ENCODE measurements at places on chromosomes 5 and 9.

DNA sequence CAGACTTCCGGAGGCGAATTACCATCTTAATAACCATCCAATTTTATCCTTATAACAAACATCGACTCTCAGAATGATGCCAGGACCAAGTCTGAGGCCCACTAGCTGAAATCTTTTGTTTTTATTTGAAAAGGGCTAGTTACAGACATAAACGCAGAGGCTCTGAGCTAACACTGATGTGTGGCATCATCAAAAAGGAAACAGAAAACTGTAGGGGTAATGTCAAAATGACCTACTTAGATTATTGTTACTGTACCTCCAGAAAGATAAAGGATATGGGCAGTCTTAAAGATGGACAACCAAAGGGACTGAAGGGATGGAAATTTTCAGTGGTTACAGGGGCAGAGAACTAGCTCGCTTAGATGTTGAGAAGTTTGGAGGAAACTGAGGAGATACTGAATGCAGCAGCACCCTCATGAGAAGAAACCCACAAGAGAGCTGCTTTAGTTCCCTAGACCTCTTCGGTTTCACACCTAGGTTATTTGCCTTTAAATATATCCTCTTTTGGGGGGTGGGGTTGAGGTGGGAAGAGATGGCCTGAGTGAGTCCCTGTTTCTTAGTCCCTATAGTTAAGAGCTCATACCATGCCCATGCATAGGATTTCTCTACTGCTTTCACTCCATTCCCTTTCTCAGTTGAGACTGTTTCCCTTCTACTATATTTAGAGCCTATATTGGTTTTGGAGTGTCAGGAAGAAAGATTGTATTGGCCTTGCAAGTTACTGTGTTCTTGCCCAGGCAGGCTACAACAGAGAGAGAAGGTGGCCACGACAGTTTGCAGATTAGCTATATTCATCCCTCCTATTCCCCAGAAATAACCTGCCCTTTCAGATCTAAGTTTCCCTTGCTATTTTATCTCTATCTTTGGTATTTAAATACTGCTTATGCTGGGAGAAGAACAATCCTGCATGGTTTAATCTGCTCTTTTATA, 320.4 kb upstream of the EFNA5 start:
- DNase-seq: no peak

- peak; percentile 37 for DNase-seq
Observed at GRCh38 chr5:14143546-14143840, 351 bp downstream of the TRIO start.

DNA sequence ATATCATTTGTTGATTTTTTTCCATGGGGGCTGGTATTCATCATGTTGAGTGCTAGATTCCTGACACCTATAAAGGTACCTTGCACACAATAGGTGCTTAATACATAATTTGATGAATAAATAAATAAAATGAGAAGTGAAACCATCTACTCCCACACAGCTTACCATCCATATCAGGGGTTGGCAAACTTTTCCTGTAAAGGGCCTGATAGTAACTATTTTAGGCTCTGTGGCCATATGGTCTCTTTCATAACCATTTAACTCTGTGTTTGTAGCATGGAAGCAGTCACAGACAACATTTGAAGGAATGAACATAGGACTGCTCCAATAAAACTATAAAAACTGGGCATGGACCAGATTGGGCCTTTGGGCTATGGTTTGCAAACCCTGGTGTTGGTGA, 100.3 kb downstream of the GCNT1 start:
- no peak for DNase-seq

GRCh38 chr5:36436306-36436705, 134.6 kb upstream of the RANBP3L start:
- DNase-seq: no peak

GRCh38 chr9:7348692-7349091, 450.9 kb downstream of the DMAC1 start:
- no peak for DNase-seq

DNA sequence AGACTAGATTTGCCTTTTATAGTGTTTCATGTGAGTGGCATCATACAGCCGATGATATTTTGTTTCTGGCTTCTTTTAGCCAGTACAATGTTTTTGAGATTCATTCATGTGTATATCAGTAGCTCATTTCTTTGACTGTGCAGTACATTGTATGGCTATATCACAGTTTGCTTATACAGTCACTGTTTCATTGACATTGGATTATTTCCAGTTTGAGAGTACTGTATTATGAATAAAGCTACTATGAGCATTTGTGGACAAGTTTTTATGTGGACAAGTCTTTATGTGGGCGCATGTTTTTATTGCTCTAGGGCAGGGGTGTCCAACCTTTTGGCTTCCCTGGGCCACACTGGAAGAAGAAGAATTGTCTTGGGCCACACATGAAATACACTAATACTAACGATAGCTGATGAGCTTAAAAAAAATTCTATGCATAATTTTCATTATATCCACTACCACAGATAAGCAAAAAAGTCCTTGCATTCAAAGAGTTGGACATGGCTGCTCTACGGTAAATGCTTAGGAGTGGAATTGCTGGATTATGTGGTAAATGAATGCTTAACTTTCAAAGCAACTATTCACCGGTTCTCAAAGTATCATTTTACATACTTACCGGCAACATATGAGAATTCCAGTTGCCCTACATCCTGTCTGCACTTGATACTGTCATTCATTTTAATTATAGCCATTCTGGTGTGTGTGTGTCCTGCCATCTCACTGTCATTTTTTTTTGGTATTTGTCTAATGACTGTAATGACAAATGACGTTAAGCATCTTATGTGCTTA, 177.8 kb downstream of the RGS3 start:
- no peak for DNase-seq

DNA sequence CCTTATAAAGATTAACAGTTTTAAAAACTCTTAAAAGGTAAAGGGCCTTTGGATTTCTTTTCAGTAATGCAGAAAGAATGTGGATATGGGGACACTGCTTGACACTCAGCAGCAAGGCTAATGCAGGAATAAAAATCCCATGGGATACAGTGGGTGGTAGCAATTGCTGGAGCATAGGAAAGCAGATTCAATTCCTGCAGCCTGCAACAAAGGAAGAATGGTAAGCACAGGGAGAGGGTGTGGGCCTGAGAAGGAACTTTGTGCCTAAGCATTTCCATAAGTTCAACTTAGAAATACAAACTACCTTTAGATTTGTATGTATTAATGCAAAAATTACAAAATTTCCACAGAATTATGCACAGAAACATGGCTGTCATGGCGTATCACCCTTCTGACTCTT, 65.8 kb upstream of the CDK5RAP2 start:
- no peak for DNase-seq

DNA sequence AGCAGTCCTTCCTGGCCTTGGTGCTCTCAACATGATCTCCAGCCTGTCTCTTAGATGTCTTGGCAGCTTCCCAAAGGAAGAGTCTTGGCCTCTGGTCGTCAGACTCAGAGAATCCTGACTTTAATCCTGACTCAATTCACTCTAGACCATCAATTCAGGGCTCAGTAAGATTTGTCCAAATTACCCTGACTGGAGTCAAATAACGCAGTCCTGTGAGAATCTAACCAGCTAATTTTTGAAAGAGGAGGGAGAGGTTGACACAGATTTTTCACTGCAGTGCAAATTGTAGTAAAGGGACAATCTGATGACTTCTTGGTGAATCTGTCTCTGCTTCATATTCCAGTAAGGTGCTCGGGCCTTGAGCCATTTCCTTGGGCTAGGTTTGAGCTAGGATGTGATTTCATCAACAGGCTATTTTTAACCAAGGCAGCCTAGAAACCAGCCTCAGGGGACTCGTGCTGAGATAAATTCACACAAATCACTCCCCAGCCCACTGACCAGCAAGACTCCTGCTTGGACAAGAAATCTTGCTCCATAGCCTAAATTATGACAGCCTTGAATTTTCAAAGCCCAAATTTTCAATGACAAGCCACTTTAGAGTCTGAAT, 257.4 kb downstream of the ENC1 start:
- no peak for DNase-seq

DNA sequence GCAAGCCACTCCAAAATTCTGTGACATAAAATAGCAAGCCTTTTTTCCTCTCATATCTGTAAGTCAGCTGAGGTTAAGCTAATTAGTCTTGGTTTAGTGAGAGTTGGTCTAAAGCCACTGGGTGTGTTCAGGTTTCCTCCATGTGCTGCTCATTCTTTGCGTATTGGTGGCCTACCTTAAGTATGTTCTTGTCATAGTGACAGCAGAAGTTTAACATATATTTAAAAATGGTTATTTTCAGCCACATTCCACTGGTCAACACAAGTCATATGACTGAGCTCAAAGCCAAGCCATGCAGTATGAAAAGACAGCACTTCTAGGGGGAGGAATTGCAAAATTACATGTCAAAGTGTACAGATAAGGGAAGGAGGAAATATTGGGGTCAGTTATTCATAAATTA, 100.5 kb upstream of the FGF10 start:
- DNase-seq: no peak

- DNase-seq: no peak
Observed at GRCh38 chr9:127865645-127866464, 11.4 kb upstream of the ENG start.

GRCh38 chr5:15722305-15722704, 222.3 kb downstream of the FBXL7 start:
- no peak for DNase-seq

DNA sequence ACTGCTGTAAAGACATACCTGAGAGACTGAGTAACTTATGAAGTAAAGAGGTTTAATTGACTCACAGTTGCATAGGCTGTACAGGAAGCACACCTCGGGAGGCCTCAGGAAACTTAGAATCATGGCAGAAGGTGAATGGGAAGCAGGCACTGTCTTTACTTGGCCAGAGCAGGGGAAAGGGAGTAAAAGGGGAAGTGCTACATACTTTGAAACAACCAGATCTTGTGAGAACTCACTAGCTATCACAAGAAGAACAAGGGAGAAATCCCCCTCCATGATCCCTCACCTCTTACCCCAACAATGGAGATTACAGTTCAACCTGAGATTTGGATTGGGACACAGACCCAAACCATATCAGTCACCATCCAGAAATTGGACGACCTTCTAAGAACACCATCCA, 1285.8 kb upstream of the CDH9 start:
- no peak for DNase-seq

DNA sequence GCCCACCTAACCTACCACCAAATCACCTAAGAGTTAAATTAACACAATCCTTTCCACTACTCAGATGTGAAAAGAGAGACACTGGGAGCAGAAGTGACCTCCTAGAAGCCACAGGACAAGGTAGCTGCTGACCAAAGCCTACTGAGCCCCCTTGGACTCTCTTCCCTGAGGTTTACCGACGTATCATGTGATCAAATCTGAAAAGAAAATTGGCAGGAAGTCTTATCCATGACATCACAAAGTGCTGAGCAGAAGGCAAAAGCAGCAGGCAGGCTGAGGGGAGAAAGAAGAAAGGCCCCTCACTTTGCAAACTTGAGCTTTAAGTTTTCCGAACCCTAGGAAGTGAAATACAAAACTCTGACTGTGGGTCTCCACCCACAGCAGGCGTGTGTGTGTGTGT, 11.1 kb downstream of the PRELID2 start:
- DNase-seq: no peak

GRCh38 chr9:91150998-91151717, 210.6 kb downstream of the AUH start:
- DNase-seq: no peak

- no peak for DNase-seq
Observed at GRCh38 chr9:124506433-124506832, 766 bp downstream of the NR5A1 start.

DNA sequence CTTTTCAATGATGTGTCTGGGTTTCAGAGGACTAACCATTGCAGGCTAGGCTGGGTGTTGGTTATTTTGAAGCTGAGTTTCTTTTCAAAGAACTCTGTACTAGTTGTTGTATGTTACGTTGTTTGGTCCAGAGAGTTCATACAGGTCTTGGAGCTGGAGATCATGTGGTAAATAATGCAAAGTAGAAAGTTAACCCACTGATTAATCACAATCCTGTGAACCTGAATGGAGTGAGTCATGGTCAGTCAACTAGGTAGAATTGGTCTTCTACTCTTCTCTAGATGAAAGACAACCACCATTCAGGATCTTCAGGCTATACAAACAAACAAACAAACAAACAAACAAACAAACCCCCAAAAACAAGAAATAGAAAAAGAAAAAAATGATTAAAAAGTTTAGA, 388.9 kb upstream of the ACTBL2 start:
- DNase-seq: no peak

GRCh38 chr5:145903867-145904266, 31.1 kb upstream of the GRXCR2 start:
- no peak for DNase-seq

GRCh38 chr5:37839407-37840052, at the start of gene GDNF:
Gene GDNF, minus strand, starts transcription at chr5:37840041. Its CDS starts 5,245 bp downstream, at chr5:37834796.
- DNase-seq: peak; percentile 86

- DNase-seq: no peak
Observed at GRCh38 chr9:26935847-26936246, 11.2 kb downstream of the PLAA start.

DNA sequence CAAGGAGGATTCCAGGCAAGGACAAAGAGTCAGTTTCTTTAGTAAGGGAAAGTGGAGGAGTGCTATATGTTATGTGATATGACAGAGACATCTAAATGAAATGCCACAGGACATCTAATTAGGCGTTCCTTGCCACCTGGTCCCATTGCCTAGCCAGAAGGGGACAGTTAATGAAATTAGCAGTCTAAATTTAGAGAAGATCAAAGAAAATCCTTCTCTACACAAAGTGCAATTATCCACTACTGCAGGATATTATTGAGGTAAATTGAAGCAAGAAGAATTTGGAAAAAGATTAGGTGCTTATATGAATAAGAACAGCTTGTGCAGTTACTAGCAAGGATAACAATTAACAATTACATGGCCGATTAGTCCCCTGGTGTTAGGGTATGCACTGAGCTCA, 495.3 kb upstream of the NMUR2 start:
- no peak for DNase-seq

- DNase-seq: peak; percentile 76
Observed at GRCh38 chr9:133351908-133352634, 4.1 kb downstream of the RPL7A start.

DNA sequence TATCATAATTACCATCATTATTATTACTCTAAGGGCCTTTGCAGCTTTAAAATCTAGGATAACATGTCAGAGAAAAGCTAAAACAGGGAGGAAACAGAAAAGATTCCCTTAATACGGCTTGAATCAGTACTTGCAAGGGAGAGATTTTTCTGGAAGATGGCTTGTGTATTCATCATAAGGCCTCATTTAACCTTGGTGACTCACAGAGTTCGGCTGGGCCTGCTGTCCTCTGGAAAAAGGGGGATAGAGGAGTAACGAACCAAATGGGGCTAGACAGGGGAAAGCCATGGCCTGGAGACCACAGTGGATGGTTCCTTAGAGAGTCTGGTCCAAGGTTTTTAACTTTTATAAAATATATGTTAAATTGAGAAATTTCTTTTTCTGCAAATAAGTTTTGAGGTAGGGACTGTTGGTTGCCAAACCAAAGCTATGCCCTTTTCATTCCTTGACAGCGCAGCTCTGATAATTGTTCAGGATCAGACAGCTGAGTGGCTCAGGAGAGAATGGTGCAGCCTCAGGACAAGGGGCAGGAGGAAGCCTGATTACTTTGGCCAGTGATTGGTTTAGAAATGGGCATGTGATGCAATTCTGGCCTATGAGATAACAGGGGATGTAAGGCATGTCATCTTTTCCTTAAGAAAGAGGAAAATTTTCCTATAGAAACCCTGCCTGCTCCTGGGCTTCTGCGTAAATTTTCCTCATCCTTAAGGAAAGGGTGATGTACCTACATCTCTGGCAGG, 25.6 kb upstream of the GSN start:
- peak; percentile 48 for DNase-seq

All from AG08396 (cell line).